ENCODE measurements at places on chromosomes 11 and 22.

- DNase-seq, result no peak
Measured at GRCh38 chr11:69448471-69449284, 32.8 kb upstream of the LINC01488 start.

DNA sequence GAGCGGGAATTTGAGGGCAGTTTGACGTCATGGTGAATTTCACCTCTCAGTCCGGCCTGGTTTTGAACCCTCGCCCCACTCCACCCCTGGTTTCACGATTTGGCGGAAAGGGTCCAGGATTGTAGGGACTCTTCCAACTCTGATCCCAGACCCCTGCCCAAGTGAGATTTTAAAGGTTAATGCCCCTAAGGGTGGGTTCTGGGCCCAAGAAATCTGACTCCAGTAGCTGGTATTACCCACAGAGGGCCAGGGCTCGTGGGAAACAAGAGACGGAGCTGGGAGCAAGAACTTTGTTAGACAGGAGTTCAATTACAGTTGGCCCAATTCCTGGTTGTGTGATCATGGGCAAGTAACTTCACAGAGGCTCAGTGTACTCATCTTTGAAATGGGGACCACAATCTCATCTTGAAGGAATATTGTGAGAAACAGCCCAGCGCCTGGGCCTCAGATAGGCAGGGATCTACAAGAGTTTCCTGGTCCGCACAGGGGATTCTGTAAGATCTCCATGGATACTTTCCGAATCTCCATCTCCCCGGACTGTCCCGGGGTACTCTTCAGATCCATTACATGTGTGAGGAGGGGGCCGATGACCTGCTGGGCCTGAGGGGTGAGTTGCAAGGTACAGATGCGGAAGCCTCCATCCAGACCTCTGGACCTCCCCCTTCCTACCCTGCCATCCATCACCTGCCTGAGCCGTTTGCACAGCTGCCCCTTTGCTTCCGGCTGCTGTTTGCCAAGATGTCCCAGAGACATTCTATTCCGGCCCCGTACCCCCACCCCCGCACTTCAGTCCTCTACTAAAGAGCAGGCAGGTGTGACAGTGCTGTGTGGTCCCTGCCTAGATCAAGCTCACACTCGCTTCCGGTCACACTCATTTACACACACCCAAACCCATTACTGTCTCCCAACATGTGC is 687 bp upstream of the CALCA start:
- DNase-seq, result no peak

DNA sequence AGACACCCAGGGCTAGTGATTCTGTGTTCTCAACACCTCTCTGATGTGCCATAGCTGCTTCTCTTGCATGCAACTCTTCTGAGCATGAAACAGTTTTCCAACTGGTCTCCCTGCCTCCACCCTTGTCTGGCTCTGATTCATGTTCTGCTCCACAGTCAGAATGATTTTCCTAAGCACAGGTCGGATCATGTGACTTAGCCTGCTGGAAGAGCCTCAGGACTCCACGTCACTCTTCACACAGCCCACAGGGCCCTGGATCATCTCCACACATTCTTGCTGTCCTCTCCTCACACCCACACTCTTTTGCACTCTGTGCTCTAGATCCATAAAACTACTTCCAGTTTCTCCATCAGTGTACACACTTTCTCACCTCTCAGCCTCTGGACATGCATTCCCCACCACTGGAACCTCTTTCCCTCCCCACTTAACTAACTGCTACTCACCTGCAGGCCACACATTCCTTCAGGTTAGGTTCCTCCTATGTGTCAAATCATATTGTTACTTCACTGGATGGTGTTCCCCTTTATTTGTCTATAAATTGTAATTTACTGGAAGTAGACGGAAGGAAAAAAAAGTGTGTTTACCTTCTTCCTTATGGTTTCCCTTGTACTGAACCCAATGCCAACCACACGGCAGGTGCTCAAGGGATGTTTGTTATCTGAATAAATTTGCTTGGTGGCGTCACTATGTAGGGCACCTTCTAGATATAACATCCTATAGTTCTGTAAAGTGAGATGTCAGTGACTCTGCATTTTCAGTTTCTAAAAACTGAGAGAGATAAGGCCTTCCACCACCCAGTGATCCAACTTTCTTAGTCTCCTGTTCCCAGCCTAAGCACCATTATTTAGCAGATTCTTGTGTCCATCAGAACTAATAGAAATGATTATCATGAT is 133.7 kb downstream of the ETS1 start:
- no peak for DNase-seq

GRCh38 chr22:44407171-44407986 is 90.7 kb downstream of the RTL6 start:
- DNase-seq, result no peak

DNA sequence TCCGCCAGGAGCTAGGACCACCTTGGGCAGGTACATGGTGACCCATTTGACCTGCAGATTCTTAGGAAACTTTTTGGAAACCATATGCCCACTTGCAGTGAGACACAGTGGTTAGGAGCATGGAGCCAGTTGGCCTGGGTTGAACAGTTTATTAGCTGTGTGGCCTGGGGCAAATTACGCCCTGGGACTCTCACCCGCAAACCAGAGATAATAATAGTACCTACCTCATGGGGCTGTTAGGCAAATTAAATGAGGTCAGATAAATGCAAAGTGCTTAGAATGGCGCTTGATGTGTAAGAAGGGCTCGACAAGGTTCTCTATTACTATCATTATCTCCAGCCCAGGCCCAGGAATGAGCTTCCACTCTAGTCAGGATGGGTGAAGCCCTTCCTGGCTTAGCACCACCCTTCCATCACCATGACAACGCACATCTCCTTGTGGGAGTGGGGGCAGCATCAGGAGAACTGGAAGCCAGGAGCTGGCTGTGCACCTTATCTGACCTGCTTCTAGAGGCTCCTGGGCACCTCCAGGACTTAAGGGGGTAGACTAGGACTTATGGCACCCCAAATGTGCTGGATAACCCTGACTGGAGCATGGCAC is 5.1 kb downstream of the SYT12 start:
- no peak for DNase-seq

DNA sequence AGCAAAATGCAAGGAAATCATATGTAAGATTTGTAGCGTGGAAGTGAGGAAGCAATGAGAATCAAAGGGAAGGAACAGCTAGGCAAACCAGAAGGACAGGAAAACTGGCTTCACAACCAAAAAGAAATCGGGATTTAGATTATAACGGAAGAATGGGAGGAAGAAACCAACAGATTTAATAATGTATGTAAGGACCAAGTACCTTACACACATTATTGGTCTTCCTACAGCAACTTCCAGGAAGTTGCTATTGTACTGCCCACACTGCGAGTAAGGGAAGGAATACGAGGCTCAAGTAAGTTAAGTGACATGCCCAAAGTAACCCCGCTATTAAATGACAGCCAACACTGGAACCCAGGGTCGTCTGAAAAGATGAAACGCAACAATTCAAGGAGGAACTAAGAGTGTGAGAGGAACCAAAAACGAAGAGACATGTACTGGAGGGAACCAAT is 473 bp downstream of the TXN2 start:
- DNase-seq, result no peak

- no peak for DNase-seq
Measured at GRCh38 chr11:83510530-83511460, 224.6 kb upstream of the CCDC90B start.

- peak; percentile 10 for DNase-seq
Measured at GRCh38 chr11:89293965-89294679, 116.4 kb downstream of the TYR start.

Data from renal pelvis (tissue), 12 donors.